CD4-positive, alpha-beta T cell treated with Interleukin-12 subunit alpha and Interleukin-12 subunit beta, for 1 hour (primary cell): ENCODE measurements at places on chromosomes 3 and 15.

- no peak for DNase-seq
These were observed 33.2 kb upstream of the SPPL2A start for GRCh38 chr15:50798684-50799083.

DNA sequence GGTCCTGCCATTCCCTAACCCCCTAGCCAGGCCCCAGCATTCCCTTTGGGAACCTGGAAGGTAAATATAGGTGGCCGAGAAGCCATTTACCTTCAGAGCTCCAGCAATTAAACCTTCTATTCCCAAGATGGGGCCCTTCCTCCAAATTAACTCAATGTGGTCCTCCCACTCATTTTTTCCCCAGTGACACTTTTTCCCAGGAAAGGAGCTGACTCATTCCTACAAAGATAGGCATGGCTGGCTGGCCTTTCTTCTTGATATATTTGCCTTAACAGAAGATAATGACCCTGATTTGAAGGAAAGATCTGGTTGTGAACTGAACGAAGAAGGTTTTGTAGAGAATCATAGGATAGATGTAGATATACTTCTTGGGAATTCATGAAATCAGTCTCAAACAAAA is 279.0 kb upstream of the VEPH1 start:
- DNase-seq, result no peak

DNA sequence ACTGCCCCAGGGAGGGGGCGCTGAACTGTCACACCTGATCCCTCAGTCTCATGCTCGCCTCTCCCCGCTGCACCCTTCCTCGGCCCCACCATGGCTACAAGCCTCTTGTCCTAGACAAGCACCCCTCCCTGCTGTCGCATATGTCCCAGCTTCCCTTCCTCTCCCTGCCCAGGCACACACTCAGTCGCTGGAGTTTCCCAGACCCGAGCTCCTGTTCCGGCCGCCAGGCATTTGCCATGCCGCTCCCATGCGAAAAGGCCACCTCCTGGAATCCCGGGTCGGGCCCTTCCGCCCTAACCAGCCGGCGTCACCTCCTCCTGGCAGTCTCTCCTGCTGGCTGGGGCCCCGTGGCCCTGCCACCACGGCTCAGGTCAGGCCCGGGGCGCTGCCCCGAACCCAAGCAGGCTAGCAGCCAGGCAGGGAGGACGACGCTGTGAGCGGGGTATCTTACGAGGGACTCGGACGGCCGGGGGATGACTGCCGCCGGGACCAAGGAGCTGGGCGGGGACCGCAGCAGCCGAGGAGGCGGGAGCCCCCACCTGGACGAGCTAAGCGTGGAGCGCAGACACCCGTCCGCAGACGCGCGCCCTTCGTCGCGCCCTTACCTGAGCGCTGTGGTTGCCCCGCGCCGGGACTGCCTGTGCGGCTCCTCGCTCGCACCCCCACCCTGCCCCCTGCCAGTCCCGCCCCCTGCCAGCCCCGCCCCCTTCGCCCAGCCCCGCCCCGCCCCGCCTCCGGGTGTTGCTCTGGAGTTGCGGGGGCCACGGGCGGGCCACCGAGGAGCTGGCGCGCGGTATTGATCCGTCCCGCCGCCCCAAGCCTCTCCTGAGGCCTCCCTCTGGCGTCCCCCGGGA is at the start of gene ALS2CL:
TSS of gene ALS2CL (minus strand) at position 642 of the 854 bp plus-strand sequence. CDS start 4,239 bp downstream, outside the sequence.
- peak; percentile 82 for DNase-seq

DNA sequence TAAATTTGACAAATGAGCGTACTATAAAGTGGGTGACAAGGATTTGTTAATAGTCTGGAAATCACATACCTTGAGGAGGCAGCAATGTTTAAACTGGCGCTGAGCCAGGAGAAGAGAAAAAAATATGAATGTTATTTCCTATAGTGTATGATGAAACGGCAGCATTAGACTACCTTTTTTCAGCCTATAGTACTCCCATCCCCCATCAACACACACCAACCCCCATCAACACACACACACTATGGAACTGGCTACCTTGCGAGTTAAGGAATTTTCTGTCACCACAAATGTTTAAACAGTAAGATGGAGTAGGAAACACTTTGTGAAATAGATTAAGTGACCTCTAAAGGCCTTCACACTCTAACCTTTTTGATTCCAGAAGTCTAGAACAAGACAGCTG is 46.8 kb upstream of the ZCWPW2 start:
- no peak for DNase-seq

DNA sequence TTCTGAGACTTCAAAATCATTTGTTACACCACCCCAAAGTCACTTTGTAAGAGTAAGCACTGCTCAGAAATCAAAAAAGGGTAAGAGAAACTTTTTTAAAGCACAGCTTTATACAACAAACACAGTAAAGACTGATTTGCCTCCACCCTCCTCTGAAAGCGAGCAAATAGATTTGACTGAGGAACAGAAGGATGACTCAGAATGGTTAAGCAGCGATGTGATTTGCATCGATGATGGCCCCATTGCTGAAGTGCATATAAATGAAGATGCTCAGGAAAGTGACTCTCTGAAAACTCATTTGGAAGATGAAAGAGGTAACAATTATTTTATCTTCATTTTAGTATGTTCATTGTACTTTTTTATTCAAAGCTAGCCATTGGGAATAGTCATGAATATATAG is 32.6 kb downstream of the BLM start:
- DNase-seq, result no peak

DNA sequence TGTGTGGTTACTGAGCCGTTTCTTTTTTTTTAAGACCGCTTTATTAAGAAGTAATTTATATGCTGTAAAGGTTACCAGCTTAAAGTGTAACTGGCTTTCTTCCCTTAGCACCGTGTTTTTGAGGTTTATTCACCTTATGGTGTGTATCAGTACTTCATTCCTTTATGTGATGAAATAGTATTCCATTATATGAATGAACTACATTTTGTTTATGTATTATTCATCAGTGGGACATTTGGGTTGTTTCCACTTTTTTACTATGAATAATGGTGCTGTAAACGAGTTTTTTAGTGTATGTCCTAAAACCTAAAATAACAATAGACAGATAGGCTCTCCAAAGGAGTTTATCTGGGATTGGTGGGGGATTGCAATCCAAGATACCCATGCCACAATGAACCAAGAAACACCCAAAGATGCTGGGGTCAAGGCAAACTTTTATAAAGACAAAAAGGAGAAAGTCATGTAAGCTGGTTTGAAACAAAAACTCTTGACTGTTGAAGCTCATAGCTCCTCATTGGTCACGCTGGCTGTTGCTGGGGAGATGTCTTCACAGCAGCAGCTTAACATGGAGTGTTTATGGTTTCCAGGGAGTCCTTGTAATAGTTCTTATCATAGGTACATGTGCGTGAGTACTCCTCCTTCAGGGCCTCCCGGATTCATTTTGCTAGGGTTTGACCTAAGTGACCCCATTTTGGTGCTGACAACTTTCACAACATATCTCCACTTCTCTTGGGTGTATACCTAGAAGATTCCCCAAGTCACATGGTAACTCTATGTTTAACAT is 16.0 kb downstream of the TM2D3 start:
- no peak for DNase-seq

- no peak for DNase-seq
These were observed 18.5 kb downstream of the LARP6 start for GRCh38 chr15:70835415-70835814.

DNA sequence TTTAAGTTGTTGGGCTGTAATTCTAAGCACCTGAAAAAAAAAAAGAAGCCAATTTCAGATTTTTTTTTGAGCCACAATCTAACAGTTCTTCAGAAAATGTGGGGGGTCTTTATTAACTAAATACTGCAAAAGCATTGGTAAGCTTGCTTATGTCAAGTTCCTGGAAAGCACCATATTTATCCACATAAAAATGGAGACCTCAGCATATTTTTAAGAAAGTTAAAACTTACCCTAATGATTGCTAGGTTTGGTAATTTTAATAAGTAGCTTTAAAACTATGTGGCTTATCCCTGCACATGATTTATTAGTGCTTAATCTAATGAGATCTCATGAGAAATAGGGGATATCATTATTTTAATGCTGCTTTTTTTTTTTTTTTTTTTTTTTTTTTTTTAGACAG is 156.8 kb downstream of the USP13 start:
- no peak for DNase-seq

DNA sequence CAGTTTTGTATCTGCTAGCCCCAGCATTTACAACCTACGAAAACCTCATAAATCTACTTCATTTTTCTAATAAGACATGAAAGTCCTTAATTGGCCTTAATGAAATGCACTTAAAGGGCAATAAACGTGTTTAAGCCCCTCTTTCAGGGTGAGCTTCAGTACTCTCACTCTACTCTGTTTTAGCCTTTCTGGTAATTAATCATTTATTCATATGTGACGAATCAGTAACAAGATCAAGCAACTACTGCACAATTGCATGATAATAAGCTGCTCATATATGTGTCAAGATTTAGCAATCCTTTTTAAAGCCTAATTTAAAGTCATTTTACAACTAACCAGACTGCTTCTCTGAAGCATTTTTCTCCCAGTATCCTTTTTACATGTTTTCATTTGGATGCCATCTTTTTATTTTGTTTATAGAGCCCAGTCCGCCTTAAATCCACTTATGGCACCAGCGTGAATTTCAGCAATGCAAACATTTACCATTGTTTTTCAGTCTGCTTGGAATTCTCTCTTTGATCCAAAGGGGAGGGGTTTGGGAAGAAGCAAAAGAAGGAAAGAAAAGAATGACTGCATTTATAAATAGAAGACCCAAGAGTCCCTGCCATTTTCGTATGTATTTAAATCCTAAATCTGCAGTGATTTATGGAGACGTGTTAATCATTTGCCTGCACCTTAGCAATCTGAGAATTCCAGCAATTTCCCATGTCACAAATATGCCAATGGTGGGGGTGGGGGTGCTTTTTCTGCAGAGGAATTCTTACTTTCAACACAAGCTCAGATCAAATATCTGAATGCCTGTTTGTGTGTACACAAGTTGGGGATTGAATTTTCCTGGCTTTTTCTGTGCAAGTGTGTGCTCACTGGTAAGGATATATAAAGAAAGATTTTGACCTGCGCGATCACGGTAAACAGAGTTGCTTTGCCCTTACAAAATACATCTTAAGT is 230.8 kb upstream of the TBC1D5 start:
- no peak for DNase-seq

- DNase-seq, result no peak
These were observed 63.1 kb downstream of the OXNAD1 start for GRCh38 chr3:16328124-16328523.

- DNase-seq, result peak; percentile 58
These were observed 67.1 kb downstream of the OXSM start for GRCh38 chr3:25856902-25857518.

DNA sequence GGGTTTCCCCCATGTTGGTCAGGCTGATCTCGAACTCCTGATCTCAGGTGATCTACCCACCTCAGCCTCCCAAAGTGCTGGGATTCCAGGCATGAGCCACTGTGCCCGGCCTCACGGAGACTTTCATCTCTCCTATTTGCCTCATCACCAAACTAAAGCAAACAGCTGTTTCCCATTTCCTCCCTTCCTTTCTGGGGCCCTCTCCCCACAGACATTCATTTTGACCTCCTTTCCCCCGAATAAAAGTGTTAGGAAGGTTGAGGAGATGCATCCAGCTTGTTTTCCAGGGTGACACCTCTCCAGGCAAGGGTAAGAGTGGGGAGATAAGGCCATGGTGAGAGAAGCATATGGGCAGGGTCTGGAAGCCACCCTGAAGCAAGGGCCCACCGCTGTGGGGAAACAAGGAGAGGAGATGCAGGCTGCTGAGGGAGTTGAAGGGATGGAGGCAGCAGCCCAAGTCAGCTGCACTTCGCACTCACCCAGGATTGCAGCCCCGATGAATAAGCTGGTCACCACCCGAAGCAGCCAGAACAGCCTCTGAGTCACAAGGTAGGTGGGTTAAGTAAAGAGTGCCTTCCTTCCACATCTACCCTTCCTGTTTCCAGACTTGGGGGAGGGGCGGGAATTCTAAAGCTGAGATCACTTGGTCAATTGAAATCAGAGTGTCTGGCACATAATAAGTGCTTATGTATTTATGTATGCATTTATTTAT is 7.7 kb downstream of the DUOXA2 start:
- DNase-seq, result no peak

GRCh38 chr3:72696815-72697214 is 151.4 kb downstream of the SHQ1 start:
- no peak for DNase-seq

GRCh38 chr15:63497642-63498467 is 6.5 kb upstream of the USP3 start:
- peak; percentile 87 for DNase-seq

GRCh38 chr3:192844836-192845525 is 72.7 kb downstream of the MB21D2 start:
- no peak for DNase-seq

- no peak for DNase-seq
These were observed 79.4 kb downstream of the ZPLD1 start for GRCh38 chr3:102514241-102514640.

GRCh38 chr15:25427861-25428260 is 11.0 kb downstream of the UBE3A start:
- DNase-seq, result no peak

DNA sequence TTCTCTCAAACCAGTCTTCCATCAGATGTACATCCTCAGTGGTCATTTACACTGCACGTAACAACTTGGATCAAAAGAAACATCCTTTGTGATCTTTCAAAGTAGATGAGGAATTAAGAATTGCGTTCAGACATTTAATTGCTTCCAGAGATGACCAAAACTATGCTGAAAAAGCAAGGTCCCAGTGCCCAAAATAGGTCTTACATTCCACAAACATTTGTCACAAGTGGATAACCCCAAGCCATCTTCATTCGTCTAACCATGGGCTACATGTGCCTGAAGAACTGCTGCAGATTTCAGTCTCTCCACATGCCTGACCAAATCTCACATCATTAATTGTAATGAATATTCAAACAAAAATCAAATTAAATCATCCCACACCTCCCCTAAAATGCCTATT is 273.6 kb downstream of the SHOX2 start:
- DNase-seq, result no peak

DNA sequence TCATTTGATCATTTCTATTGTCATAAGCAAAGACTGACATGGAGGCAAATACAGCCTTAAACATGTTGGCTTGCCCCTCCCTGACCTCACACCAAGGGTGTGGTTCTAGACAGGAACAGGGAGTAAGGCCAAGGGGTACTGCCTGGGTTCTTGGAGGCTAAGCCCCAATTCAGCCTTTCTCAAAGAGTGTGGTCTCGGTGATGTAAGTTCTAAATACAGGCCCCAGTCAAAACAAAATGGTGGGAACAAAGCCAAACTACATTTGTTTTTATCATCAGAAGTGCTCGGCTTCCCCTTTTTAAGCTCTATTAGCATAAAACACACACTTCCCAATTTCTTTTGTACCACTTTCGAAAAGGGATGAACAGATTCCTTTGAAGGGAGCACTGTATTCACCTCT is 129.5 kb downstream of the ATP8B4 start:
- no peak for DNase-seq

GRCh38 chr3:167895684-167896083 is 160.2 kb downstream of the SERPINI1 start:
- DNase-seq, result no peak
